HuH-7.5 (cell line): ENCODE measurements at places on chromosomes 7 and 10.

DNA sequence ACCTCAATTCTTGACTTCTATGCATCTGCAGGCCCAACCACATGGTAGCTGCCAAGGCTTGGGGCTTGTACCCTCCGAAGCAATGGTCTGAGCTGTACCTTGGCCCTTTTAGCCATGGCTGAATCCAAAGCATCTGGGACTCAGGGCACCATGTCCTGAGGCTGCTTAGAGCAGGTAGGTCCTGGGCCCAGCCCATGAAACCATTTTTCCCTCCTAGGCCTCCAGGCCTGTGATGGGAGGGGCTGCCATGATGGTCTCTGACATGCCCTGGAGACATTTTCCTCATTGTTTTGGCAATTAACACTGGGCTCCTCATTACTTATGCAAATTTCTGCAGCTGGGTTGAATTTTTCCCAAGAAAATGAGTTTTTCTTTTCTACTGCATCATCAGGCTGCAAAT lies 417.8 kb upstream of the LRRN3 start:
- no peak for DNase-seq

- no peak for DNase-seq
These were observed 26.6 kb downstream of the PDK4 start for GRCh38 chr7:95569720-95570119.

- no peak for DNase-seq
These were observed 161.9 kb downstream of the SORCS3 start for GRCh38 chr10:104802941-104803340.

DNA sequence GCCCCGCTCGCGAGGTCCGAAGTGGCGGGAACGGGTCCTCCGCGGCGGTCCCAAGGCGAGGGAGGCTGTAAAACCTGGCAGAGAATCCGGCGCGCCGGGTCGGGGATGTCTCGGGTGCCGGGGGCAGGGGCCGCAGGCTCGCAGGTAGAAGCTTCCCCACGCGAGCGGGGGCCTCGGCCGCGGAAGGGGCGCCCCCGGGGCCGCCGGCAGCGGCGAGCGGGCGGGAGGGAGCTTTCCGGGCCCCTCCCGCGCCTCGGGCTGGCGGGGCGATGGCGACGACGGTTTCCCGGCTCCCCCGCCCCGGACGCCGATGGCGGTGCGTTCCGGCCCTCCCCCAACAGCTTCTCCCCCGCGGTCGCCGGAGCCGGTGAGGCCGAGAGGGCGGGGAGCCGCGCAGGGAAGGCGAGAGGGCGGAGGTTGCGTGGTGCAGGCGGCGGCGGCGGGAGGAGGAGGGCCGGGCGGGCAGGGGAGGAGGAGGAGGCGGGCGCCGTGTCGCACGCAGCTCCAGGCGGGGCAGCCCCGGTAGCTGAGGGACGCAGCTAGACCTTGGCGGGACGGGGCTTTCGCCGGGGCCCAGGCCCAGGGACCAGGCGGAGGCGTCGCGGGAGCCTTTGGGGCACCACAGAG lies at the start of gene CUL1:
Gene CUL1, plus strand, starts transcription at position 507 of the 627 bp plus-strand sequence. CDS start 31,220 bp downstream, outside the sequence.
- DNase-seq = peak; percentile 53

DNA sequence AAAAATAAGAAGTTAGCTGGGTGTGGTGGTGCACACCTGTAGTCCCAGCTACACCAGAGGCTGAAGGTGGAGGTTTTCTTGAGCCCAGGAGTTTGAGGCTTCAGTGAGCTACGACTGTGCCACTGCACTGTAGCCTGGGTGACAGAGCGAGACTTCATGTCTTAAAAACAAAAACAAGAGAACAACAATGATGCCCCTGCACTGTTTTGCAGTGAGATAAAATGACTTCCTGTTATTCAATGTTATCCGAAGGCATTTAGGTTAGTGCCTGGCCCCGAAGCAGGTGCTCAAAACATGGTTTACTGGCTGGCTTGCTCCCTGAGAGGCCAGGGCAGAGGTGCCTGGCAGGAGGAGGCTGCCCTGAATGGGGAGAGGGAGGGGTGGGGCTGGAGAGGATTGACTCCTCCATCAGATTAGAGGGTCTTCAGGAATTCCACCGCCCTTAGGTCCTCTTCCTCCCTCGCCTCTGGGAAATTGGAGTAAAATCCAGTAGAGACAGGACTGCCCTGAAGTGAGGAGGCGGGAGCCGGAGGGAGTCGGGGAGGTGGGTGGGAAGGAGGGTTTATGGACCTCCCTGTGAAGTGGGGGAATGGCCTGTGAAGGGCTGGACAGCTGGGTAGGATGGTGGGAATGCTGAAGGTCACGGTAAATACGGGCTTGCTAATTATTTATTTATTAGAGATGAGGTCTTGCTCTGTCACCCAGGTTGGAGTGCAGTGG lies 6.8 kb upstream of the CLDN4 start:
- no peak for DNase-seq

- DNase-seq = no peak
These were observed 25.3 kb downstream of the FKBP6 start for GRCh38 chr7:73353243-73353642.

DNA sequence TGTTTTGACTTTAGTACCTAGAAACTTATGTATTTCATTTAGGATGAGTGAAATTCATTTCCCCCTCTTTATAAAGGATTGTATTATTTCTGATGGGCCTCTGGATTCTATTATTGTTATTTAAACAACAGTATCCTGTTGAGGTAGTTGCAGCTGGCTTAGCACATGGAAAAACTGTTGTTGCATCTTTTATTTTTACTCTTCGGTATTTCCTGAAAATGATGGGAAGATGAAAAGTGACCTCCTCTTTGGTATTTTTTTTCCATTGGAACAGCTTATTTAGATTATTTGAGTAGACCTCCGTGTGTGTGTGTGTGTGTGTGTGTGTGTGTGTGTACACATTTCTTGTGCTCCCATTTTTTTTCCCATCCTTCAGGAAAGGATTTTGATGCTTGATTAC lies 129.8 kb downstream of the PRKG1 start:
- DNase-seq = no peak

DNA sequence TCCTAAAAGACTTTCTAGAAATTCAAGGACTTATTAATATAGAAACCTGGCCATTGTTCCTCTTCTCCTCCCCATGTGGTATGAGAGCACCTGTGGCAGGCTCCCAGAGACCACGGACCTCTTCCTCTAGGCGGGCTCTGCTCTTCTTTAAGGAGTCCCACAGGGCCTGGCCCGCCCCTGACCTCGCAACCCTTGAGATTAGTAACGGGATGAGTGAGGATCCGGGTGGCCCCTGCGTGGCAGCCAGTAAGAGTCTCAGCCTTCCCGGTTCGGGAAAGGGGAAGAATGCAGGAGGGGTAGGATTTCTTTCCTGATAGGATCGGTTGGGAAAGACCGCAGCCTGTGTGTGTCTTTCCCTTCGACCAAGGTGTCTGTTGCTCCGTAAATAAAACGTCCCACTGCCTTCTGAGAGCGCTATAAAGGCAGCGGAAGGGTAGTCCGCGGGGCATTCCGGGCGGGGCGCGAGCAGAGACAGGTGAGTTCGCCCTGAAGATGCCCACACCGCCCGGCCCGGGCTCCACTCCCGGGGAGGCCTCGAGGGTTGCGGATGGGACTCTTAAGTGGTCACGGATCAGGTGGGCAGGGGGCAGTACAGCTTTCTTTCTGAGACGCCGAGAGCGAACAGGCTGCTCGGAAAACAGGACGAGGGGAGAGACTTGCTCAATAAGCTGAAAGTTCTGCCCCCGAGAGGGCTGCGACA lies at the start of gene SLC26A4:
Gene SLC26A4, plus strand, starts transcription at position 448 of the 700 bp plus-strand sequence. CDS start 814 bp downstream, outside the sequence.
- peak; percentile 26 for DNase-seq

GRCh38 chr10:128258421-128258976 lies 132.3 kb upstream of the MKI67 start:
- no peak for DNase-seq

DNA sequence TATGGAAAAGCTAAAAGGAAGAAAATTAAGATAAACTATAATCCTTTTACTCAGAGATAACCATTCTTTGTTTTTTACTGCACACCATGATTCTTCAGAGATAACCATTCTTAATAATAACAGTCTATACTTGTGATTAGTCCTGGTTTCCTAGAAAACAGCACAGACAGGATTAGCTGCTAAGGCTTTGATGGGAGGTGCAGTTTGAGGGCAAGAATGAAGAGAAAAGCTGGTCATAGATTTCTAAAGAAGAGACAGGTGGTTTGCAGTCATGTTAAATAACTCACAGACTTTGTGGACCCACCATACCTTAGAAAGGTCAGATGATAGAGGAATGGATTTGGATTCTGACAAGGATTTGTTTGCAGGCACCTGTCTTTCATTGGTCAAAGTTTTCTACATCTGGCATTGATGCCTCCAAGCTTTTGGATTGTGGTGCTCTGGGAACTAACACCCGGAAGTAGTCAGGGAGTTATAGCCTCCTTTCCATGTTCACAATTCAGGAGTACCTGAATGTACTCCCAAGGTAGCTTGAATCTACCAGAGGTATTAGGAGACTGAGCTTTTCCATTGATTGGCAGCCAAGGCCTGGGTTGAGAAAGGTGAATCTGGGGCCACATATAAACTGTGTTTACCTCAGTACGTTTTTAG lies 3.7 kb downstream of the SMC3 start:
- DNase-seq = no peak

DNA sequence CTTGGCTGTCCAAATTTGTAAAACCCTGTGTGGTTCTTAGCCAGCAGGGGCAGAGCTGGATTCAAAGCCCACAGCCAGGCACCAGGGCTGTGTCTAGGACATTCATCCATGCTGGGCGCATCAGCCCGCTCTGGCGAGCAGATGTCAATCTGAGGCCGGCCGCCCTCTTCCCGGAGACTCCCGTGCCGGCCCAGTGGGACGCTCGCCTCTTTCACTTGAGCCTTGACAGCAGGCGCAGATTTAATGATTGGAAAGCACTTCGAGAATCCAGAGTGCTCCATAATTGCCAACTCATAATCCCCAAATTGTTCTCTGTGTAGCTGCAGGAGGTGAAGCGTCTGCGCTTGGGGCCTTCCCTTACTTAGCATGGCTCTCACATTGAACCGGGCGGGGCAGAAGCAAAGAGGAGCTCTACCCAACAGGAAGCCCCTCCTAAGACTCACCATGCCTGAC lies 36.7 kb downstream of the SLIT1 start:
- DNase-seq = no peak

DNA sequence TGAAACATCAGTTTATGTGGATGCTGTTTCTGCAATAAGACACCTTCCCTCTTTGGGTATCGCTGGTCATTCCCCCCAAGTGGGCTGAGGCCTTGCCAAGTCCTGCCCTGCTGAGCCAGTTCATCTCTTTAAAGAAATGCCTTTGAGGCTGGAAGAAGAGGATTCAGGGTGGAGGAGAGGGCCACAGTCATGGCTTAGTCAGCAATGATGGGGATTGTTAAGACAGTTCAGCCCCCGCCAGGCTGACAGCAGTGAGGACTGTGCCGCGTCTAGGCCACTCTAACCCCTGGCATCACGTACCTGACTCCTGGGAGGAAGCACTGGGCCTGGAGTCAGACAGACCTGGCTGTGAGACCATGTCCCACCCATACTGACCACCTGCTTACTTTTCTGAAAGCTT lies 48.3 kb downstream of the PNLIPRP2 start:
- no peak for DNase-seq

GRCh38 chr7:104497379-104497967 lies 169.1 kb downstream of the LHFPL3 start:
- DNase-seq = no peak

DNA sequence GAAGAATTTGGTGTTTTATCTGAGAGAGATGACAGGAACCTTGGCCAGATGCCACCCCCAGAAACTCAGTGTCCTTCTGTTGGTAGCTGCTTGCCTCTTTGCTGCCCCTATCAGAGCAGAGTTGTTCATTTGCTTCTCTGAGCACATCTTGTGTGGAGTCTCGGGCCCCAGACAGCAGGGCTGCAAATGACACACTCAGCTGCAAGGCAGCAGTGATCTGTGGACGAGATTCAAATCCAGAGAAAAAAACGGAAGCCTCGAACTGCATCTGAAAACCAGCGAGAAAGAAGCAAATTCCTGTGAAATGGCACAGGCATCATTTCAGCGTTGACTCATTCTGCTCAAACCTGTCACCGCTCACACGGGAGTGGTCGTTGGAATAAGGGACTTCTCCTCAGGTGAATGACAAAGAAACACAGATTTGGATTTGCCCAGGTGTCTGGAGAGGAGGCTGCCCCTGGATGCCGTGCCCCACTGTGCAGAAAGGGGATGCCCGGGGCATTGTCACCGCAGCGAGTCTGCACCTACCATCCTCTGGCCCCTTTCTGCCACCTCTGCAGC lies 144.7 kb downstream of the PFKFB3 start:
- no peak for DNase-seq
